ENCODE measurements at places on chromosomes 5 and 9.
A peak's percentile ranks its signal among the peaks of the same experiment; 100 is the strongest.

DNA sequence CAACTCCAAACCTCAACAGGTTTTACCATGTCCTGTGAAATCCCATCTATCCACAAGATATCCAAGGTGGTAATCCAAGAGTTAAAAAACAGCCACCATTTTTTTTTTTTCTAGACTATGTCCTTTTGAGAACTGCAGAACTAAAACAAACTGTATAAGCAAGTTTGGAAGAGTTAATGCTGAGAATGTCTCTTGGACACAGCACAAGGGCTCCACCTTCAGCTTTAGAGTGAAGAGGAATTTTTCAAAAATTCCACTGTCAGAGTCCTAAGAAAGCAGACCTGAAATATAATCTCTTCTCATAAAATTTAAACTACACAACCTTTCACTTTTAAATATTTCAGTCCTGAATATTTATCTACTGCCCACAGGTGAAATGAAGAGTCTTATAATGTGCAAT lies 167.8 kb upstream of the CCNG1 start:
- no peak for DNase-seq

DNA sequence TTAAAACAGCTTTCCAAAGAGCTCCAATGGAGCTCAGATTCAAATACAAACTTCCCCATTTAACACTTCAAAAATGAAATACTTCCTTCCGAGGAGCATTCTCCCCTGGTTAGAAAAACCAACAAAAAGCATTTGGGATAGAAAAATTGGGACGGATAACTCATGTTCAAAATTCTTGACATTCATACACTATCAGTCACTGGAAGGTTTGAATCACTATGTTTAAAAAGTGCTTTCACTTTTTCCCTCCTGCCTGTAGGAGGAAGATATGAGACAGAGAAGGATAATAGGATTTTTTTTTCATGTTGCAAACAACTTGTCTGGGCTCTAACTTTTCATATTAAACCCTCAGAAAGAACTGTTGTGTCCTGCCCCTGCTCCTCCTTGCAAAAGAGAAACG lies 412.0 kb downstream of the ACTL7B start:
- no peak for DNase-seq

DNA sequence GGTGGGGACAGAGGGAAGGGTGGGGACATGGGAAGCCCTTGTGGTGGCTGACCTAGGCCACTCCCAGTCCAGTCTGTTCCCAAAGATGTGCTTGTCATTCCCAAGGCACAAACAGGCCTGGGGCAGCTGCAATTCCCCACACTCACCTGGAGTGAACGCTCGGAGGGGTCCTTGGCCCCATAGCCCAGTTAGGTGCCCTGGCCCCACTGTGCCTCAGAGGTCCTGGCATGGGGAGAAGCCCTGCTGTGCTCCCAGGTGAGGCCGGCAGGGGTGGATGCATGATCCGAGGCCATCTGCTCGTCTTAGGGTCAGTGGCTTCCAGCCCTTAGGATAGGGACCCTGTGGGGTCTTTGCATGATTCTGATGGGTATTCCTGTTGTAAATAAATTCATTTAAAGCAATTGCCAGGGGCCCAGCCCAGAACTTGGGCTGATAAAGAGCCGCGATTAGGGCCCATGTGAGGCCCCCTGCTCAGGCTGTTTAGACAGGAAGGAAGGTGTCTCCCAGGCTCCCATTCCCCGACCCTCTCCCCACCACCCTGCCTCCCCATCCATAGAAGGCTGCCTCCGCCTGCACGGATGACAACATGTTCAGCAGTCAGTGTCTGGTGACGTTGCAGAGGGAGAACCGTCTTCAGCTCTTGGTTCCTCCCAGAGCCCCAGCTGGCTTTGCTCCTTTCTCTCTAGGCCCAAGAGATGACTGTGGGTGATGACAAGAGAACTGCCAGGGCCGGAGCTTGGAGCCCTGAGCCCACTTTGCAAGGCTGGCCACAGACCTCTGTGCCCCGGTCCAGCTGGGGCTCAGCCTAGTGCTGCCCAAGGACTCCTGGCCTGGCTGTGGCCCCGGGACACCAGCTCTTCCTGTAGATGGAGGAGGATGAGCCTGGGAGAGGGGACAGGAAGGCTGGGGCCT lies 28.4 kb upstream of the IRX4 start:
- DNase-seq: no peak

DNA sequence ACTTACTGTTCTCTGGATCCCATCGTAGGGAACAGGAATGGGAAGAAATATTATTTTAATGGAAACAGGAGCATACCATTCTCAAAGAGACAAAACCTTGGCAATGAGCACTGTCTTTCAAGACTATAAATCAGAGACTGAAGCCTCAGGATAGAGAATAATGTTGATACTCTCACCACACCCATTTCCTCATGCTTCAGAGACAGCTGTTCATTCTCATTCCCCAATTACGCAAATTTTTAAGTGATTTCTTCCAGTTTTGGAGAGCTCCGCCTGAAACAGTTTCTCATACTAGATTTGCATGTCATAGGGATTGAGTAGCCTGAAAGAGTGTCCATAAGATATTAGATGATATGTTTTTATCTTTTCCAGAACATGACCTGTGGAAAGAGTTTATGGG lies 290.5 kb upstream of the RASA1 start:
- DNase-seq: no peak

GRCh38 chr9:92119586-92119985 lies 4.4 kb upstream of the SPTLC1 start:
- DNase-seq: no peak

DNA sequence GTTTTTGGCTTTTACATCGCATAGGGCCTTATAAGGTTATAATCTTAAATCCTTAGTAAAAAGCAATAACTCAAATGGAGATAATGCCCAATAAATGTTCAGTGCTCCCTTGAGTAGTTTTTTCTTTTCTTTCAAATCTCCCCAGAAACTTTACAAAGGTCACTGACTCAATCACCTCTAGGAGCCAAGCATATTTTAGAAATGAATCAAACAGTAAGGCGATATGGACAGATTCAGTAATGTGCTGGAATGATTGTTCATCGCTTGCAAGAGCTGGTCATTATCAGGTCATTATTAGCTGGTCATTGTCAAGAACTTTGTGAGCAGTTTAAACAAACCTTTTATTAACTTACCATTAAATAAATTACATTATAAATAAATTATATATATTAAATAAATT lies 130.4 kb upstream of the SLIT3 start:
- DNase-seq: no peak

GRCh38 chr5:137096149-137097103 lies 402.7 kb downstream of the SPOCK1 start:
- no peak for DNase-seq

- DNase-seq: no peak
These were observed 132.8 kb upstream of the RUSC2 start for GRCh38 chr9:35357116-35357515.

DNA sequence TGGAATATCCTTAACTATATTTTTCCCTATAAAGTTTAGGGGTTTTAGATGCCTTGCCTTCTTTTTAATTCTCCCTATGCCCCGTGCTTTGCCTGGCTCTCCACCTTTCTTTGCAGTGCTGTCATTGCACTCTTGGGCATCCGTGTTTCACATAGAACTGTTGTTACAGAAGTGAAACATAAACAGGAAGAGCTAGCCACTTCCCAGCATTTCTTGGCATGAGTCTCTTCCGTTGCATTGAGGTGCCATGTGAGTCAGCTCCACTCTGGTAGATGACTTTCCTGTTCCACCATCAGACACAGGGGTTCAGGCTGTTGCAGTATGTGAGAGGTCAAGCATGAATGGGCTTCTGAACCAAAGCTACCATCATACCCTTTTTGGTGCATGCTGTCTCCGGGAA lies 73.4 kb downstream of the ANGPTL2 start:
- DNase-seq: no peak

DNA sequence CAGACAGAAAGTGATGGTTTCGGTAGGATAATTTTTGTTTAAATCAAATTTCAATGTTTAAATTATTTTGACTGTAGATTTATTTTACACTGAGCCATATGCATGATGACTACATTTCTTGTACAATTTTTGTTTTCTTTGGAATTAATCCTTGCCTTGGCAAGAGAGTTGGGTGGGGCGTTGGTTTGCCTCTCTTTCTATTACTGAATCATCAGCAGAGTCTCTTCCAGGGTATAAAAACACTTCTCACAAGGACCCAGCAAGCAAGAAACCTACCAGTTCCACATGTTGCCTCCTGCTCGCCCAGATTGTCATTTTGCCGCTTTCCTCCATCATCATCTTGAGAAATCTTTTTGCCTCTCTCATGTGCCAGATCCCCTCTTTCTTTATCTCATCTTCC lies 455.0 kb upstream of the DMAC1 start:
- no peak for DNase-seq

- DNase-seq: no peak
These were observed 127.5 kb downstream of the RFK start for GRCh38 chr9:76266649-76267283.

DNA sequence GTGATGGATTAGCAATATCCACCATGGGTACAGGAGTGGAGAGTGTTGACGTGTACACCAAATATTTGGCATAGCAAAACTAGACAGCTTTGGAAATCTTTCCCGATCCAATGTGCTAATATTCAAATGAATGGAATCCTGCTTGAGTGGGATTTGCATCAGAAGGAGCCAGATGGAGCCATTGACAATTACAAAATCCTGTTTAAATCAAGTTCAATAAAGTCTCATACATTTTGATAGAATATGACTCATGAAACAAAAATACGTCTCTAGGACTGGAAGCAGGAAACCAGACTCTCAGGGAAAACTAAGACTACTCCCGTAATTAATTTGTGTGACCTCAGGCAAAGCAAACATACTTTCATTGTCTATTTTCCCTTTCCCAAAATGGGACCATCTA lies 13.0 kb downstream of the TNC start:
- DNase-seq: no peak

DNA sequence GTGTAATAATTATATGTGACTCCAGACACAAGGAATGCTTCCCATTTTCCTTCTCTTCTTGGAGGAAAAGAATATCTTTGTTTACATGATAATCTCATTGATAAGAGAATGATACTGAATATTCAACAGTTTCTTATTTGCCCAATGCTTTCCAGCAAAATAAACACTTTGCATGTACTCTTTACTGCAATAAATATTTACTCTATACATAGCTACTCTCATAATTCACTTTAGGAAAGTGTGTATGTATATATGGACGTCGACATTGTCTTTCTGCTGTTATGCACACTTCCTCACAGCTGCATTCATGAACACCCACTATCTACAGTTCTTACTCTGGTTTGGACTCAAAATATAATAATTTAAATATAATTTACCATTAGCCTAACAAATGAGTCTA lies 617.4 kb upstream of the CDH10 start:
- DNase-seq: no peak

DNA sequence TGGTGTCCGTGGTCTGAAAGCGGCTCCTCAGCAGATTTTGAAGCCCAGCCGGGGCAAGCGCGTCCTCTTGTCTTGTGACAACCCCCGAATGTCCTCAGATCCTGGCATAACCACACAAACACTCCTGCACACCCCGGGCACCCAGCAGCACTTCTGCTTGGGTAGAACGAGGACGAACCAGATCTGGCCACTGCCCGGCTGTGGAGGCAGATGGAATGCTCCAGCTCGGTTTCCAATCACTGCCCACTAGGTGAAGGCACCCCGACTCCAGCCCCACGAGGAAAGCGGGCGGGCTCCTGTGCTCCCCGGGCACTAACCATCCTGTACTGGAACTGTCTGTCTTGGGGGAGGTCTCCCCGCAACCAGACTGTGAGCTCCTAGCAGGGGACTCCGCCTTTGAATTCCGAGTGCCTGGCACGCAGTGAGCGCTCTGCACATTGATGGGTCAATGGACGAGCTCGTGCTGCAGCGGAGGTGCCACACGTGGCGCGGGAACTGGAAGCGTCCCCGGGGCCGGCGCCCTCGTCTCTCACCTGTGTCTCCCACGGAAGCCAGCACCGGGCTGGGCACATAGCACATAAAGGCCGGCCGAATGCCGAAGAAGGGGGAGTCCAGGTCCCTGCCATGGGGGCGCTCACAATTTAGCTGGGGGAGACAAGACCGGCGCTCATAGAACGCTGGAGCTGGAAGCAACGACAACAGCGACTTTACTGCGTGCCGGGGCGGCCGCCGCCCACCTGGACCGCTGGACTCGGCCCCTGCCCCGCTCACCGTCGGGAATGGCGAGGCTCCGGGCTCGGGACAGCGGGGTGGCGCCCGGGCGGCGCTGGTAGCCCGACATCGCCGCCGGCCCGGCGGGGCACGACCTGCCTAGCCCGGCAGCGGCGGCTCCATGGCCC lies 608 bp downstream of the ENTR1 start:
- DNase-seq: peak; percentile 62

- no peak for DNase-seq
These were observed 62.5 kb downstream of the GIN1 start for GRCh38 chr5:103057208-103058130.

- no peak for DNase-seq
These were observed 340.8 kb downstream of the FGF10 start for GRCh38 chr5:44048276-44048984.

GRCh38 chr5:96654209-96654608 lies 8.0 kb upstream of the CAST start:
- DNase-seq: no peak

- no peak for DNase-seq
These were observed 292.3 kb downstream of the SMARCA2 start for GRCh38 chr9:2307480-2307879.

DNA sequence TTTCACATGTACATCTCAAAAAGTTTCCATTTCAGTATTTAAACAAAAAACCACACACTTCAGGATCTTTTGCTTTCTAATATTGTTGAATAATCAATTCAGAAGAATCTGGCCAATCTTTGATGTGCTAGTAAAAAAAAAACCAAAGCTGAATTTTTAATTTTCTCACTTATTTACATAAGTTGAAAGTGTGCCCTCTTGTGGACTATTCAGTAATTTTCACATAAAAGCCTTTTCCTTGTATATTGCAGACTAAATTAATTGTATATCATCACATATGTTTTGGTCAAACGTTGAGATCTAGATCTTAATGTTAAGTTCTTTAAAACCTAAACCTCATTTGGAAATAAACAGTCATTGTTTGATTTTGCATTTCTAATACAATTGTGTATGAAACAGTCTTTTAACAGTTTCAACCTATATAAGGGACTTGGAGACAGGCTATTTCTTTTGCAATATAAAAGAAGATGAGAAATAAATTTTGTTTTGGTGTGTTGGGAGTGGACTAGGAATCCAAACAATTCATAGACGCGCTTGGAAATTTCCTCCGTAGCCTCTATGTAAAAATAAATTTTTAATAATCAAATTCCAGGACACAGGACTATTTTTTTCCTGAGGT lies 68.1 kb downstream of the NIPBL start:
- no peak for DNase-seq

GRCh38 chr9:86795823-86796553 lies 151.3 kb downstream of the GAS1 start:
- no peak for DNase-seq

DNA sequence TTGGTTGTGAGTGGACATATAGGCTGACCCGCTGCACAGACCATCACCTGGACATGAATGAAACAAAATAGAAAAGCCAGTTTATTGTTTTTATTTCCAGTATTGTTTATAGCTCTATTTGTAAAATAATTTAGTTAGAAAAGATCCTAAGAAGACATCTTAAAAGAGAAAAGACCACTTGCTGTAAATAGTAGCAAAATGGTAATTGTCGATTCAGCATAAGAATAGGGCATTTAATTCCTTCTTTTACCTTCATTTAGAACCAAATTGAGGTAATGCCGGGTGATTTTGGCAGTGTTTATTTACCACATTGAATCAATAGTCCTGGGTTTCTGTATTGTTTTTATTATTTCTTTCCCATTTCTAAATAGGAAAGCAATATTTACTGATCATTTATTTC lies 7.4 kb downstream of the TARS1 start:
- no peak for DNase-seq

Measured in ecto neural progenitor cell (in vitro differentiated cells).